CD4-positive, CD25-positive, alpha-beta regulatory T cell (primary cell): ENCODE measurements at places on chromosomes 13 and 19. TPM values are rescaled to one million over a fixed set of nuclear protein-coding genes. Genes with fewer than 3 reads are reported as not detected.

The TEX29 gene
- not detected for total RNA-seq

The METTL21C gene
- total RNA-seq, result not detected

The FBXO17 gene
- total RNA-seq, result not detected

The KLK15 gene
- not detected for total RNA-seq

The KLK10 gene
- total RNA-seq, result not detected

The PRR22 gene
- 3.5 TPM for total RNA-seq

The ZIK1 gene
- 3.4 TPM for total RNA-seq

DNA sequence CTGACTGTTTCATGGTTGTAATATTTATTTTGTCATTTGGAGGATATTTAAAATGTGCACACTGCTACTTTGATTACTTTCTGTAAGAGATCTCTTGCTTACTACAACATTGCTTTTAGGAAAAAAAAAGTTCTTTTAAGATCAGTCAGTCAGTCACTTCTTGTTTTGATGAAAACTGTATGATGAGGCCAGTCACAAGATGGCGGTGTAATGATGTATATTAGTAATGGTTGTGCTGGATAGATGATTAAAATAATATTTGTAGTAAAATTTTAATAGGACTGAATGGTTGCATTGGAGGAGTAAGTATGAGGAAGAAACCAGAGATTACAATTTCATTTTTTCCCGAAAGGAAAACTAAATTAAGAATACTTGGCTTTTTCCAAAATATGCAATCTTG, 2411.1 kb downstream of the PCDH9 start:
- H3K27ac ChIP-seq, result no peak overlapping the region
- H3K4me3 ChIP-seq, result no peak overlapping the region
- no peaks in the 10 kb centered on the region for H3K27me3 ChIP-seq
- no peaks in the 10 kb centered on the region for H3K4me1 ChIP-seq
- H3K36me3 ChIP-seq, result no peaks in the 10 kb centered on the region

DNA sequence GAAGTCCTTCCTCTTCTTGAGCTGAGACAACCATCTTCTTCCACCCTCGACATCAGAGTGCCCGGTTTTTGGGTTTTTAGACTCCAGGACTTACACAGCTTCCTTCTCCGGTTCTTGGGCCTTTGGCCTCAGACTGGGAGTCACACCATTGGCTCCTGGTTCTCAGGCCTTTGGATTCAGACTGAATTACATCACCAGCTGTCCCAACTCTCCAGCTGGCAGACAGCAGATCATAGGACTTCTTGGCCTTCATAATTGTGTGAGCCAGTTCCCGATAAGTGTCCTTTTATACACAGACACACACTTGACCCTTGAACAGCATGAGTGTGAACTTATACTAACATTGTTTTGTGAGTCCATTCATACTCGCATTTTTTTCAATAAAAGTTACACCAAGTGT, 166.0 kb upstream of the UBL3 start:
- peaks cover 4% of the 10 kb centered on the region for H3K27me3 ChIP-seq
- no peaks in the 10 kb centered on the region for H3K4me1 ChIP-seq
- no peaks in the 10 kb centered on the region for H3K36me3 ChIP-seq

DNA sequence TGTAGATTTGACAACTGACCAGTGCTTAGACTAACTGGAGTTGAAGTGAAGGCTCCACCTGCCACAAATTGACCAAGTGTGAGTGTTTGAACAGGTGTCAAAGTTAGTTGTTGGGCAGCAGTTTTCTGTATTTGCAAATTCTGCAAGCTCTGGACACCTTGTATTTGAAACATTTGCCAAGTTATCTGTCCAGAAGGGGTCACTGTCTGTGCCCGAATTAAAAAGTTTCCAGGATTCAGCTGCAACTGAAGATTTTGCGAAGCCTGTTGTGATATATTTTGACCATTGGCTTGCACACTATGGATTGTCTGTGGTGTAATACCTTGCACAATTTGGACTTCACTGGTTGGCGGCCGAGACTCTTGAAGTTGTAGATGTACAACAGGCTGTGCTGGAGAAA, 1690.7 kb downstream of the SLITRK5 start:
- H3K27ac ChIP-seq, result no peak overlapping the region
- no peaks in the 10 kb centered on the region for H3K27me3 ChIP-seq
- H3K36me3 ChIP-seq, result no peaks in the 10 kb centered on the region
- no peak overlapping the region for H3K4me3 ChIP-seq

DNA sequence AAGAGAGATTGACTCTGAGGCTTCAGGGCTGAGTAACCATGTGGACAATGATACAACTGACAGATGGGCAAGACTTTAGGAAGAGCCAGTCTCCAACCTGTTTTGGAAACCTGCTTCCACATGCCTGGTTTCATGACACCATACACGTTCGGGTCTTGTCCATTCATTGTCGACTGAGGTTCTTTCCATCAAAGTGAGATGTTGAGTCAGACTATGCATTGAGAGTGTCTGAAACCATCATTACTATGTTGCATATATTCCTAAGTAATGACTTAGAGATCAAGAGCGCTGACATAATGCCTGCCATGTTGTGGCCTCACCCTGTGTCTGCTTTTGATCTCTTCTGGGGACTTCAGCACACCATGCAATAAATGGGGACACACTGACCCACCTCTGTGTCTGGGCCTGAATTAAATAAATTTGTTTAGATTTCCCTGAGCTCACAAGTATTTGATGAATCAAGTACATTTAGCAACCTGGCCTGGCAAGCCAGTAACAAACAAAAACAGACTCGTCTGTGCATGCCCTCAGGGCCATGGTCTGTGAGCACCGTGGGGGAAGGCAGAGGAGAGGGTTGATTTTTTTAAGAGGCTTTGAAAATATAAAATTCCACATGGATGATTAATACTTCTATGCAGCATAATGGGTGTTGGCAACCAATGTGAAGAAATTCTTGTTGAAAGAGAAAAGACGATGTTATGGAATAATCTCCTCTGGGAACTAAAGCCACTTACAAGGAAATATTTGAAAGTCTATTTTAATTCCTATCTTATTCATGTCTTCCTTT, 49.9 kb upstream of the UBAC2 start:
- H3K4me1 ChIP-seq, result no peaks in the 10 kb centered on the region
- no peak overlapping the region for H3K4me3 ChIP-seq
- H3K27ac ChIP-seq, result no peak overlapping the region

DNA sequence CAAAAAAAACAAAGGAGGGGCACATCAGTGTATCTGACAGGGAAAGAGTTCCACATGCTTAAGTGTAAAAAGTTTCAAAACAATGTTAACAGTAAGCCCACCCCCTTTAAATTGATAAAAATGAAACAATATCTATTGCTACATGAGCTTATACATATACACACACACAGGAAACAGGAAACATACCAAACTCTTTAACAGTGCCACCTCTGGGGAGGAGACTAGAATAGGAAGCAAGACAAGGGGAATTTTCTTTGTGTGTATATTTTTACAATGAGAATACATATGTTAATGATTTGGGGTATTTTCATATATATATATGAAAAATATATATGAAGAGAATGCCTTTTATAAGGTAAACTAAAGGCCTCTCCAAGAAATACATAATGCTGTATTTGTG, 44.7 kb downstream of the TPT1 start:
- H3K27me3 ChIP-seq, result no peaks in the 10 kb centered on the region
- peak overlapping the region; percentile 66 for H3K4me3 ChIP-seq
- H3K36me3 ChIP-seq, result no peaks in the 10 kb centered on the region
- peaks cover 52% of the 10 kb centered on the region for H3K4me1 ChIP-seq

DNA sequence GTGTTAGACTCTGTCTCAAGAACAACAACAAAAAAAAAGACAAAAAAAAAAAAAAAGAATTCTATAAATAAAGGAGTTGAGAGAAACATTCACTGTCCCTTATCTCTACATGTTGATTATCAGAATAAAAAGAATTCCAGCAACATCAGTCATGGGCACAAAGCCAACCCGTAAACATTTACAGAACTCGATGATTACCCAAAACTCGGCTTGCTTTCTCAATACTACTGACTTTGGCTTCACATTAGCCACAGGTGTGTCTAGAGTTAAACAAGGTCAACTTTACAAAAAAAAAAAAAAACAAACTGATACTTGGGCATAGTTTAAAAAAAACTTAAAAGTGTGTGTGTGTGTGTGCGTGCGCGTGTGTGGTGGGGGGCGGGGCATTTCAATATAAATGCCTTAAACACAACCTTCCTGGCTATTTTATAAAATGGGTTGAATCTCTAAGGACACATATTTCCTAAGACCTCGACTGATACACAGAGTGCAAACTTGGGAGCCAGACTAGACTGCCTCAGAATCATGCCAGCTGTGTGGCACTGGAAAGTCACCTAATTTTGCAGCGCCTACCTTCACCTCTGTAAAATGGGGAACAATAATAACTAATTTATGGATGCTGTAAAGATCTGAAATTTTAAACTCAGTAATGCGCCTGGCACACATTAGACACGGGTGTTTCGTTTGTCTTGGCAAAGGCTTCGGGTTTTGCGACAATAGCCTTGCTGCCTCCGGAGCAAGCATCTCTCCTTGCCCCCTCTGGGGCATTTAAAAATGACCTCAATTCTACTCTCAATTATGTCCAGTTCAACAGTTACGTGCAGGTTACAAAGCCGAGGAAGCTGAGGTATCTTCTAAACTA, 922 bp downstream of the EBPL start:
- H3K4me1 ChIP-seq, result peaks cover 14% of the 10 kb centered on the region
- H3K27me3 ChIP-seq, result no peaks in the 10 kb centered on the region
- H3K4me3 ChIP-seq, result peak overlapping the region; percentile 88
- no peak overlapping the region for H3K27ac ChIP-seq
- DNase-seq, result peak; percentile 18
- H3K36me3 ChIP-seq, result no peaks in the 10 kb centered on the region

GRCh38 chr19:10088949-10089554, 2.9 kb downstream of the SHFL start:
- H3K27ac ChIP-seq, result no peak overlapping the region
- H3K27me3 ChIP-seq, result no peaks in the 10 kb centered on the region
- peaks cover 11% of the 10 kb centered on the region for H3K4me1 ChIP-seq
- peaks cover 37% of the 10 kb centered on the region for H3K36me3 ChIP-seq

- no peaks in the 10 kb centered on the region for H3K27me3 ChIP-seq
- DNase-seq, result no peak
- no peak overlapping the region for H3K4me3 ChIP-seq
Observed at GRCh38 chr19:18649371-18650020, 12.7 kb downstream of the KLHL26 start.

DNA sequence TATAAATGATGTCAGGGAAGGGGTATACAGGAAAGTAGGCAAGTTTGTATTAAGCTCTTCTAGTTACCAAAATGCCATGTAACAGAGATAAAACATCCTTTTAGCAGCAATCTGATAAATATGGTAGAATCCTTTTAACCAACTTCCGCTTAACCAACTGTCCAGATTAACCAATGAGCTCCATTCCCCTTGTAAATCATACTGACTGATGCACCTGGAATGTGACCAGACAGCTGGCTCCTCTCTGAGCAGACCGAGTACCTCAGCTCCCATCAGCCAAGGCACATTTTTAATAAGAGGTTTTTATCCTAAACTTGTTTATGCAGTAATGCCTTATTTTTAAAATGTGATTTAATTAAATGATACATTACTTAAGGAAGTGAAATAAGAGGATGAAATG, 66.4 kb downstream of the KLF12 start:
- no peak overlapping the region for H3K27ac ChIP-seq
- peaks cover 36% of the 10 kb centered on the region for H3K4me1 ChIP-seq
- DNase-seq, result no peak
- no peaks in the 10 kb centered on the region for H3K36me3 ChIP-seq
- H3K27me3 ChIP-seq, result no peaks in the 10 kb centered on the region
- no peak overlapping the region for H3K4me3 ChIP-seq

GRCh38 chr19:14091813-14092462, 1.4 kb upstream of the SAMD1 start:
- H3K27ac ChIP-seq, result peak overlapping the region; percentile 67
- DNase-seq, result peak; percentile 77
- no peaks in the 10 kb centered on the region for H3K27me3 ChIP-seq

- no peak overlapping the region for H3K4me3 ChIP-seq
- no peaks in the 10 kb centered on the region for H3K4me1 ChIP-seq
- DNase-seq, result no peak
Observed at GRCh38 chr13:32924886-32925285, 91.3 kb upstream of the KL start.

- H3K4me3 ChIP-seq, result no peak overlapping the region
- no peaks in the 10 kb centered on the region for H3K27me3 ChIP-seq
- no peaks in the 10 kb centered on the region for H3K4me1 ChIP-seq
- H3K27ac ChIP-seq, result no peak overlapping the region
Observed at GRCh38 chr13:113997845-113998751, 24.2 kb upstream of the C13orf46 start.

- H3K4me1 ChIP-seq, result no peaks in the 10 kb centered on the region
- H3K4me3 ChIP-seq, result no peak overlapping the region
- DNase-seq, result no peak
- no peaks in the 10 kb centered on the region for H3K27me3 ChIP-seq
- no peaks in the 10 kb centered on the region for H3K36me3 ChIP-seq
Observed at GRCh38 chr13:25784119-25784518, 267.7 kb downstream of the SHISA2 start.

GRCh38 chr19:8142513-8142900, 6.9 kb downstream of the FBN3 start:
- no peak overlapping the region for H3K27ac ChIP-seq
- H3K4me3 ChIP-seq, result no peak overlapping the region

DNA sequence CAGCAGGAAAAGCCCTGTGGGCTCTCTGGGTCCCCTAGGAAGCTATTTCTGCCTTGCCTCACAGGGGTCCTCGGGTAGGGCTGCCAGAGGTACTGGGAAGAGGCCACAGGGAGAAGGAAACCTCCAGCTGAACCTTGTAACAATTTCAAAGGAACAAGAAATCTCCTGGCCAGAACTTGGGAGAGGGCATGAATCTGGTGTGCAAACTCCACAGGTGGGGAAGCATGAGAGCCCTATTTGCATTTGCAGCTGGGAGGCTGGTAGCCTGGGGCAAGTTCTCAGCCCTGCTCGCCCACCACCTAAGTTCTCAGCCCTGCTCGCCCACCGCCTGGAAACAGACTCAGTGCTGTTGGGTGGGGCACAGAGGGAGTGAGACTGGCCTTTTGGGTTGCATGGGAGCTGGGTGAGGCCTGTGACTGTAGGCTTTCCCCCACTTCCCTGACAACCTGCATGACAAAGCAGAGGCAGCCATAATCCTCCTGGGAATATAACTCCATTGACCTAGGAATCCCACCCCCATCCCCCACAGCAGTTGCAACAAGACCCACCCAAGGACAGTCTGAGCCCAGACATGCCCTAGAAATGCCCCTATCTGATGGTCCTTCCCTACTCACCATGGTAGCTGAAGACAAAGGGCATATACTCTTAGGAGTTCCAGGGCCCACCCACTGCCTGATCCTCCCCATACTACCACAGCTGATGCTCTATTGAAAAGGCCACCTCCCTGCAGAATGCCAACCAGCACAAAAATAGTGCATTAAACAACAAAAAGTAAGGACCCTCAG, 11.7 kb downstream of the UGGT2 start:
- H3K27ac ChIP-seq, result no peak overlapping the region
- no peak overlapping the region for H3K4me3 ChIP-seq
- DNase-seq, result no peak
- H3K36me3 ChIP-seq, result no peaks in the 10 kb centered on the region
- H3K4me1 ChIP-seq, result no peaks in the 10 kb centered on the region
- no peaks in the 10 kb centered on the region for H3K27me3 ChIP-seq

DNA sequence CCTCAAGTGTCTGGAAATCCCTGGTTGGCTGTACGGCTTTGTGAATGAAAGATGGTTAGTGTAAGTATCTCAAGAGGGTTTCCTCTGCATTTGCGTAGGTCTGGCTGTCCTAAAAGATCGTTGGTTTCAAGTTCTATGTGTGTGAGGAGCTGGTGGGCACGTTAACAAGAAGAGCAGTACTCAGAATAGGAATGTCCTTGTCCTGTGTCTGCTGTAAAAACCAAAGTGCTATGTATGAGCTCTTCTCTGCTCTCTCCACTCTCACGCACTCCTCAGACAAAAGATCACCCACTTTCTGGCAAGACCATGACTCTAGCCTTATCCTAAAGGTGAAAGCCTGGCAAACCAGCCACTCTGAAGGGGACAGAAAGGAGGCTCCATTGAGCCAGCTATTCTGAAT, 39.1 kb downstream of the USP12 start:
- no peaks in the 10 kb centered on the region for H3K36me3 ChIP-seq
- peaks cover 46% of the 10 kb centered on the region for H3K4me1 ChIP-seq
- H3K27me3 ChIP-seq, result no peaks in the 10 kb centered on the region
- peak overlapping the region; percentile 73 for H3K4me3 ChIP-seq
